NCI-H1105 (cell line): ENCODE measurements at places on chromosomes 5 and 9.
A peak's percentile ranks its signal among the peaks of the same experiment; 100 is the strongest.

GRCh38 chr5:5770825-5771224 lies 348.3 kb downstream of the ICE1 start:
- DNase-seq = no peak

DNA sequence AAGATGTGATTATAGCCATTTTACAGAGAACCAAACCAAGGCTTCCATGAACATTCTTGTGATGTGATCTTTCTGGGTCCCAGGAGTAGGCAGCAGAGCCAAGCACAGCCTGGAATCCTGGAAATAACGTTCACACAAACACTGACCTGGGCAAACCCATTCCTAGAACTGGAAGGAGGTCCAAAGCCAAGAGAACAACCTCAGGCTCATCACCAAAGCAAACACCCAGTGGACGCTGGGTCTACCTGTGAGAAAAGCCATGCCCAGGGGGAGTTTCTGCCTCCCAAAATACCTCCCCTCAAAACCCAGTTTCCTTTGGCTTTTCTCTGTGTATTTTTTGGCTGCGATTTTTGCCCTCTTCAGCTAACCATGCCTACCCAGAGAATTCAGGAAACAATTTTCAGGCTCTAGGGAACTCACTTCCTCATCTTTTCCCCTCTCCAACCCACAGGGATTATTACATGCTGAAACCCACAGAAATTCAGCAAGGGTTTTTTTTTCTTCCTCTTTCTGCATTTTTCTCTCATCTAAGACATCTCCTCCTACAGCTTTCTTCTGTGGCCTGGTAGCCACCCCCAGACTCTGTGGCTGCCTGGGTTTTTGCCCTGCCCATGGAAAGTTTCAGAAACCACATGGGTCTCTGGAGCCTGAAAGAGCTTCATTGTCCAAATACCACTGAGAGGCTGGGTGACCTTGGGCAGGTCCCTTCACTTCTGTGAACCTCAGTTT lies 75.0 kb downstream of the TNC start:
- DNase-seq = no peak

DNA sequence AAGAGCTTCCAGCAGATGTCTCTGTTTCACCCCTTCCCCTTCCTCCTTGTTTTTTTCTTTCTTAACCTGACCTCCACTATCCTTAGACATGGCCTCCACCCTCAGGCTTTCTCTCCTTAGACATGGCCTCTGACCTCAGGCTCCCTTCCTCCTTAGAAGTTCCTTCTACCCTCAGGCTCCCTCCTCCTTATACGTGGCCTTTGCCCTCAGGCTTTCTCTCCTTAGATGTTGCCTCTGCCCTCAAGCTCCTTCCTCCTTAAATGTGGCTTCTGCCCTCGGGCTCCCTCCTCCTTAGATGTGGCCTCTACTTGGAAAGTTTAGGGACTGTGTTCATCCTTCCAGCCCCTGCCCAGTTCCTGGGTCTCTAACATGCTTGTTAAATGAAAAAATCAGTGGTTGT lies 180.4 kb upstream of the S1PR3 start:
- DNase-seq = no peak

DNA sequence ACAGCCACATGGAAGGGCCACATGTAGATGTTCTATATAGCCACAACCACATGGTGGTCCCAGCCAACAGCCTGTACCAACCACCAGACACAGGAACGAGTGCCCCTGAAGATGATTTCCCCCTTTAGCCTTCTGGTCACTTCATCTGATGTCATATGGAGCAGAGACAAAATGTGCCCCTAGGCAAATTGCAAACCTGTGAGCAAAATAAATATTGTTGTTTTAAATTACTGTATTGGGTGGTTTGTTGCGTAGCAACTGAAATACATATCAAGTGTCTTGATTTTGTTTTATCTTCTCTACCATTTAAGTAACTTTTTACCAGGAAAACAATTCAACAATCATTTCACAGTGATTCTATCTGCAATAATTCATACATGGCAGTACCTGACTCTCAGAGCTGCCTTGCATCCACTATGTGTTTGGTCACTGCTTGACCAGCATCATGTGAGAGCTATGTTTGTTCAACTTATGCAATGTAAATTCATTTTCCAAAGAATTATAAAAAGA lies 142.5 kb upstream of the VLDLR start:
- DNase-seq = no peak

- no peak for DNase-seq
Measured at GRCh38 chr9:19411316-19411715, 2.5 kb downstream of the ACER2 start.

- DNase-seq = no peak
Measured at GRCh38 chr9:79764374-79764773, 192.6 kb downstream of the TLE4 start.

GRCh38 chr9:69918322-69918721 lies 97.7 kb downstream of the CFAP95 start:
- DNase-seq = no peak

- peak; percentile 3 for DNase-seq
Measured at GRCh38 chr9:99823681-99824377, 2.1 kb downstream of the NR4A3 start.

DNA sequence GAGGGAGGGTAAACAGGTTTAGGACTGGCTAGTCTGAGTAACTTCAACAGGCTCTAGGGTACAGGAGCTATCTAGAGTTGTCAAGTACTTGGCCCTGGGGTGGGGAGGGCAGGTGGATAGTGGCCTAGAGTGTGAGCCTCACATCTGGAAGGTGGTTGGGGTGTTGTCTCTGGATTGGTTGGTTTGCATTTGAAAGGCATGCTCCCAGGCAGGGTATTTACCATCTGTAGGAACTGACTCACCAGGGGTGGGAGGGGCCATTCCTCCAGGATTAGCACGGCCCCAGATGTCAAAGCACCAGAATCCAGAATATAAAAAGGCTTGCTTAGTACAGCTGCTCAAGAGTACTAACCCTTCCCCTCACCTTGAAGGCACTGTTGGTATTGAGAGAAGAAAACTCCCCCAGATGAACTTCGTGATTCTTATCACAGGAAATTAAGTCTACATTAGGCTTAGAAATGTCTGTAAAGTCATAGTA lies 193.3 kb downstream of the NTRK2 start:
- no peak for DNase-seq

- DNase-seq = no peak
Measured at GRCh38 chr5:109668668-109669422, 20.9 kb upstream of the MAN2A1 start.

GRCh38 chr5:87746341-87746740 lies 333.6 kb upstream of the CCNH start:
- DNase-seq = no peak

- DNase-seq = no peak
Measured at GRCh38 chr9:89891221-89891590, 286.4 kb downstream of the GADD45G start.

DNA sequence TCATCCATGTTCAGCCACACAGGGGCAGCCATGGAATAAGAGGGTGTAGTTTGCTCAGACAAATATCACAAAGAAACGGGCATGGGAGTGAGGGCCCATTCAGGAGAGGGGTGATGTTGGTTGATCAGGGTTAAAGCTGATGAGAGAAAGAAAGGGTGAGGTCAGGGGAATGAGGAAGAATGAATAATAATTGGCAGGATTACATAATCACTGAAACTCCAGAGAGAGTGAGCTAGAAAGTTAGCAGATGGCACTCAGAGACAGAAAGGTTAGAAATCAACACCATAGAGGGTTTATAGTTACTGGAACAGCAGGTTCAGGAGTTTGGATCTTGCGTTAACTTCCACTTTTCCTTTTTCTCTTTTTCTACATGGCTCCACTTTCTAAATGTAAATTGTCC lies 113.9 kb downstream of the TAF11L14 start:
- DNase-seq = no peak

- peak; percentile 8 for DNase-seq
Measured at GRCh38 chr5:28779161-28779754, 1740.9 kb upstream of the CDH9 start.

DNA sequence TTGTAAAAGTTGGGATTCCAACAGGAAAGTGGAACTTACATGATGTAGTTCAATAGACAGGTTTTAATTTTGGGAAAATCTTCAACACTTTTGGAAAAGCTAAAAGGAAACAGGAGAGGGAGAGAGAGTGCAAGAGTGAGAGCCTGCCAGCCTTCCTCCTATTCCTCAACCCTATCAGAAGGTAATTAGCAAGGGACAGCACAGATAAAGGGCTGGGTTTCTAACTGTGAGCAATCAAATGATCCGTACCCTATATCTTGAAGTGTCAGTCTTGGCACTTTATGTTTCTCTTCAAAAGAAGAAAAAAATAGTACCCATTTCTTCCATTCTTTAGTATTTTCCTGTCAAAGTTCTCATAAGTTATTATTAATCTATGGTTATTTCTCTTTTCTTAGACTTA lies 79.4 kb downstream of the FER start:
- DNase-seq = no peak

DNA sequence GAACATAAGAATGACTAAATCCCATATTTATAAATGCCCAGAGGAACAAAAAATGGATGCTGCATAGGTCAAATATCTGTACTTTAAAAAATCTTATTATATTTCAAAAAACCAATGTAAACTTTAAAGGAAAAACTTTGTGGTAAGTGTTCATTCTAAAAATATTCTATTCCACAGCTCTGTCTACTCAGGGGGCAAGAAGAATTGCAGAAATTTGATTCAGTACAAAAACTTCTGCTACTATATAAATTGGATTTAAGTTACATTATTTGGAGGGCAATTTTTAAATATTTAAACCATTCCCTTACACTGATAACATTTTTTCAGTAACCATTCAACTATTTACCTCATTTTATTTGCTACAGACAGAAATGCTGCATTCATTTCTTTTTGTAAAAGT lies 32.1 kb downstream of the NFIB start:
- no peak for DNase-seq

DNA sequence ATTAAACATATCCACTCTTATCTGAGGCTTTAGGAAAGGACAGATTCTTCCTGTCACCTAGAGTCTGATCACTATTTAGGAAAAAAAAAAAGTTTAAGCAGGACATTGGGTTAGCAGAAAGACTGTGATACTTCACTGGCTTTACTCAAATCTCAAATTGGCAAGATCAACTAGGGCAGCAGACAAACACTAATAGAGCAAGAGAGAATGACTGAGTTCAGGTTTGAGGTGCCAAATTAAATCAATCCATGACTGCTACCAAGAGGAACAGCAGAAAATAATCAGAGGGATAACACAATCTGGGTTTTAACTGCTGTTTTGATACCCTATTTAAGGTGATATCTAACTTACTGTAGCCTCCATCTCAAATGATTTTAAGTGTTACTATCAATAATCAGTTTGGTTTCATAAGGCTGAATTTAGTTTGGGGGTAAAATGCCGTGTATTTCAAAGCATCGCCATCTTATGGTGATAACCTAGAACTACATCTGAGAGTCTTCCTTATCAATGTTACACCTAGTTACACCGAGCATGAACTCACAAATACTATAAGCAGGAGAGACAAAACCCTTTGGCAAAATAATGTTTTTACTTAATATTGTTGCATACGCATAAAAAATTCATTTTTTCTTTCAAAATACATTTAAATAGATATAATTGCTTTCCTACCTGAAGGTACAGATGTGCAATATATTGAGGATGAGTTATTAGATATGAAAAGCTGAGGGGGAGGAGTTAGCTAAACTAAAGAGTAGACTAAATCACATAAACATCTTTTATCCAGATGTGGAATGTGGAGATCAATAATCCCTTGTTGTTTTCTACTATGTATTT lies 286.4 kb upstream of the CDH12 start:
- no peak for DNase-seq

DNA sequence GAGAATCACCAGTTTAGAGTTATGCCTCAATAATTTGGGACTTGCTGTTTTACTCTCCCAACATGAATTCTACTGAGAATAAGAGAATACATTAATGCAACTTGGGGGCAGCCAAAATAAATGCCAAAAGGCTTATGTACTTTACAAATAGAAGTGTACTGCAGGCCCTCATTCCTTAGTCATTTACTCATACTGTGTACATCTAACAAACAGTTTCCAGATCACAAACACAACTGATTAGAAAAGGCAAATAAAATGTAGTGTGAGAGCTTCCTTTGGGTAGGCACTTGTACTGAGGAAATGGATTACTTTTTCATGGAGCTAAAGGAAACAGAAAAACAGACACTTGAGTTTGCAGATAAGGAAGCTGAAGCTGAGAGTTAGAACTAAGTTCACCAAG lies 12.6 kb downstream of the ANKDD1B start:
- DNase-seq = no peak

GRCh38 chr5:176387384-176387925 lies 943 bp downstream of the NOP16 start:
- no peak for DNase-seq

DNA sequence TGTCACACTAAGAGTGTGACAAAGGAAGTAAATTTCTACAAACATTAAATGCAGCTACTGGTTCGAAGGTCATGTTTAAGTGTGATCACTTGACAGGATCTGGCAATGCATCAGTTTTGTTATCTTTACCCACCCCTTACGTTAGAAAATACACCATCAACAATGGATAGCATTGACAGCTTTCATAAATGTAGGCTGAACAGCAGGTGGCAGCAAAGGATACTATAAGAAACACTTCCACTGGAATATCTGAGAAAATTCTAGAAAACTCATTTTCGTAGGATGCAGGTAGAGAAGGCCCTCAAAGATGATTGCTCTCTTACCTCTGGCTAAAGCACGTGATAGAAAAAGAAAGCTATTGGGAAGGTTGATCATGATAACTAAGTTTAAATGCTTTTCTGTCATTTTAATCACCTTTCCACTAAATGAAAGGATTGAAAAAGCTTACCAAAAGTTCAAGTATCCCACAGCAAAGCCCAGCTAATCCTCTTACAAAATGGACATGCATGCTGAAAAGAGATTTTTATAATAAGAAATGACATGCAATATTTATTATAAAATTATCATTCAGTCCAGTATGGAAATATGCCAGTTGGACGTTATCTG lies 292.5 kb downstream of the PARP8 start:
- DNase-seq = no peak

- no peak for DNase-seq
Measured at GRCh38 chr9:126318858-126319257, 7.8 kb upstream of the MVB12B start.

DNA sequence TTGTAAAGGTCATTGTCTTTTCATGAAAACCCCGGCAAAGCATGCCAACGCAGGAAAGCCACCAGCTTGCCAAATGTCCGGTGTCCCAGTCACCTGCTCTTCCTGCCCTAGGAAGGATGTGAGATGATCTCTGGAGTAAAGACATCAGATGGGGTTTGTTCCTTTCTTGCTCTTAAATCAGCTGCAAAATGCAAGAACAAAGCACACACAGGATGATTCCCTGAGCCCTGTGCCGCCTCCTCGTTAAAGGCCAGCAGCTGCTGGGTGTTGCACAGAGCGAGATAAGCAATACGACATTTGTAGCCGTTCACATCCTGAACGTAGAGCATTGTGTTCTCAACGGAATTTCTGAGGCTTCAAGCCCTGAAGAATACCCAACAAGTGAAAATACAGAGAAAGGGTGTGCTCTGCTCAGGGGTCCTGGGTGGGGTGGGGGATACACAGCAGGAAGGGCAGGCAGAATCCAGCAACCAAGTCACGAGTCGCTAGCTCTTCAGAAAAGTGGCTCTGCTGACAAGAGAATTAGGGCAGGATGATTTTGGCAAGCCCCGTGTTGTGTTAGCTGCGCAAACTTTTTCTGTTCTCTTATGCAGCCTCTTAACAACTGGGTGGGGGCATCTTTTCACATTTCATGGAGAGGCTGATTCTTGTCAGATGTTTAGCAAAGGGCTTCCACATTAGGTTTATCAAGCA lies 229.2 kb upstream of the MAP3K1 start:
- peak; percentile 12 for DNase-seq
